ENCODE measurements at places on chromosomes 6 and 20.
A peak's percentile ranks its signal among the peaks of the same experiment; 100 is the strongest.

DNA sequence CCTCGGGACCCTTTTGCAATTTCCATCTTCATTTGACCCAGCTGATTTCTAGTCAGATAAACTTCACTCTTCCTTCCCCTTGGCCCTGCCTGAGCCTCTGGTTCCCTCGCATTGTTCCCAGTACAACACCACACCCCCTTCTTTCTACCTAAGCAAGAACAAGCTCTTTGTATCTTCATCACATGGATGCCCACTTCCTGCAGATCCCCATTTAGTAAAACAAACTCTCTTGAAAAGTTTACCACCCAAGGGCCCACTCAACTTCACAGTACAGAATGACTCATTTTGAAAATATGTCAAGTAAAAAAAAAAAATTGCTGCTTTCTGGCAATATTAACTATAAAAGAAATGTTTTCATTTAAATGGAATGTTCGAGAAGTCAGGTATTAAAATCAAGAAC lies 5.2 kb downstream of the FAXC start:
- no peak for DNase-seq

DNA sequence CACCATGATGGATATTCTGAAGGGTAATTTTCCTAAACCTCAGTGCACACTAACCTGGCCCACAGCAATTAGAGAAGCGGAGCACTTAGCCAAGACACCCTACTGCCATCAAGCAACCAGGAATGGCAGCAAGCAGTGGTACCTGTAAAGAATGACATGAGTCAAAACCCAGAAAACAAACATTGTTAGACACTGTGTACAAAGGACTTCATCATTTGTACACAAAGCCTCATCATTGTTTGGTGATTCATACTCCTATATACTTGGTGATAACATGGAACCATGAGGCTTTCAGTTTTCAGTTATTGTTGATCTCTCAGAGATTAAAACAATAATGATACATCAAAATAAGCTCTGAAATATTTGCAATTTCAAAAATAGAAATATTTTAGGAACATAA lies 74.6 kb downstream of the MLIP start:
- DNase-seq, result no peak

DNA sequence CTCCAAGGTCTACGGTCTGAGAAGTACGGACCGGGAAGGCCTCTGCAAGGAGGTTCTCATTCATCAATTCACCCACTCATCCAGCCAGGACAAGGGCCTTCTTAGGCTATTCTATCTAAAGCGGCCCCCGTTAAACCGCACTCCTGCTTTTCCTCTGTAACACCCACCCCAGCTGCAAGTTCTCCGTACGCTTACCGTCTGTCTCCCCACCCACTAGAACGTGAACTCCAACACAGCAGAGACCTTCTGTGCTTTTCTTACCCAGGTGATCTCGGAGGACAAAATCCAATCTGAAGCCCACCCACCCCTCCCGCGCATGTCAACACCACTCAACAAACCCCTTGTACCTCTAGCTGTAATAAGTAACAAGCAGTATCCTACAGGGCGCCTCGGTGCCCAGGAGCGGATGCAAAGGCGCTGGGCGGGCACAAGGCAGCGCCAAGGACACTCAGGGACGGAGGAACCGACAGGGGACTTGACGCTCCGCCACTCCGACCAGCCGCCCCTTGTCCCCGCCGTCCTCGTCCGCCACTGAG lies 351 bp downstream of the AURKA start:
- no peak for DNase-seq

GRCh38 chr6:126107475-126108166 lies 121.3 kb downstream of the TRMT11 start:
- DNase-seq, result no peak

DNA sequence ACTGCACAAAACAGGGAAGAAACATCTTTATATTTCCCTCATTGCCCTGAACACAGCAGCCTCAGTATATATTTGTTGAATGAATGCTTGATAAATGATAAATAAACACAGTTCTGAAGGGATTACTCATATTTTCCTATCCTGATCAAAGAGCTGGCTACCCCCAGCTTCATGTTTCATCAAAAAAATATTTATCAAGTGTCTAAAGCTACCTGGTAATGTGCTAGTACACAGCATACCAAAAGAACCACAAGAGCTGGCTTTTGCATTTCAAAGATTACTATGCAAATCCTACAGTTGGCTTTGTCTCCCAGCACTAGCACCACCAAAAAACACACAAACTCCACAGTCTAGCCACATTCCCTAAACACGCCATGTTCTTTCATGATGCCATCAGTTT lies 130.0 kb downstream of the BTBD9 start:
- DNase-seq, result no peak

- DNase-seq, result no peak
Measured at GRCh38 chr6:116208056-116208785, 45.7 kb downstream of the TSPYL4 start.

- DNase-seq, result no peak
Measured at GRCh38 chr6:11754625-11755271, 23.9 kb downstream of the ADTRP start.

DNA sequence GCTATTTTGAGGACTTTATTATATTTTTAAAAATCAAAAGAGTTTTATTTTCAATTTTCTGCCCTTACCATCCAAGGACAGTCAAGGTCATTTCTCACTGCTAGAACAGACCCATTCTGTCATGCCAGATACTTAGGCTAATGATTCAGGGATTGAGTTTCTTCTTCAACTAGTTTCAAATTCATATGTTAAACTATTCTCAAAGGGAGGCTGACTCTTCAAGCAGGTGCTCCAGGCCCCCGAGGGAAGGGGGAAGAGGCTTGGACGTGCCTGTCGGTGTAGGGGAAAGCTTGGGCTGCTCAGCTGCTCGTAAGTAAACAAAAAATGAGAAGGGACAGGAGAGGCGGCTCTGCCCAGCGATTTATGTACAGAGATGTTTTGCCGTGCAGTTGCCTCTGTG lies 69.4 kb upstream of the MYLIP start:
- no peak for DNase-seq

DNA sequence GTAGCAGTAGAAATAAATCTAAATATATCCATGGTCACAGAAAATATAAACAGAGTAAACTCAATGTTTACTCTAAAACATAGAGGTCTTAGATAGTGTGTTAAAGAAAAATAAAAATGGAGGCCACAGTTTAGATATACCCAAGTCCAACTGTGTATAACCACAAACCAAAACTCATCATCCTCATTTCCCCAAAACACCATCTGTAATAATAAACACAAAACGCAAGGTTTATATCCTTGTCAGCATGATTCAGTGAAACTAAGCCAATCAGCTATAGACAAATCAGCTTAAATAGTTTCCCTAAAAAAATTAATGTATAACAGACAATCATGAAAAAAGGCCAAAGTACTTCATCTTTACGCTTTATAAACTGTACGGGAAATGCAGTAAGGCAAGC lies 2.7 kb upstream of the HACE1 start:
- no peak for DNase-seq

DNA sequence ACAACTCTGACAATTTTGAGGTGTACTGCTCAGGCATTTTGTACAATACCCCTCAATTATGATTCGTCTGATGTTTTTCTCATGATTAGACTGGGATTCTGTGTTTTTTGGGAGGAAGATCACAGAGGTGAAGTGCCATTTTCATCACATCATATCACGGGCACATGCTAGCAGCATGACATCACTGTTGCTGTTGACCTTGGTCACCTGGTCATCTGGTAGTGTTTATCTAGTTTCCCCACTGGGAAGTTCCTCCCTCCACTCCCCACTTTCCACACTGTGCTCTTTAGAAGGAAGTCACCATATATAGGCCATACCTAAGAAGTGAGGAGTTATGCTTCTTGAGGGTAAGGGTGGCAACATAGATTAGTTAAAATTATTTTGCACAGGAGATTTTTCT lies 20.8 kb downstream of the GCM2 start:
- no peak for DNase-seq

GRCh38 chr20:21004386-21005076 lies 101.6 kb downstream of the LINC00237 start:
- DNase-seq, result no peak

DNA sequence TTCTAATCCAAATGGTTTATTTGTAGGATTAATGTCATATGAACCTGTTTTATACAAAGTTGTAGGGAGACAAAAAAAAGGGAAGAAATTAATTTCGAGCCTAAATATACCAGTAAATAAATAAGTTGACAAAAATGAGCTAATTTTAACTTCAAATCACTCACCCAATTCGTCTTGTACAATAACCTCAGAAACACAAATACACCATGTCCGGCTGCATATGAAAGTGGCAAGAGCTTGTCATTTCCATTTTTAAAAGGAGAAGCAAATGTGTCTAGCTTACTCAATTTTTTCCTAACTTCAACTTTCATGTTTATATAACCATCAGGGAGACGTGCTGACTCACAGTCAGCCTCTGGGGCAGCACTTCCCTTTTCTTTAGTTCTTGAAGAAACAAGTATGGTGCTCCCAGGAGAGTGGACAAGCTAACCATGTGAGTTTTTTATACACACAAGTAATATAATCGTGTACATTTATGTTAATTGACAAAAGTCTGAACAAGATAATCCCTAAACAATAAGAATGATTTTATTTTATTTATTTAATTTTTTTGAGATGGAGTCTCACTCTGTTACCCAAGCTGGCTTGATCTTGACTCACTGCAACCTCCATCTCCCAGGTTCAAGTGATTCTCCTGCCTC lies 55.5 kb upstream of the SGK1 start:
- peak; percentile 18 for DNase-seq

- no peak for DNase-seq
Measured at GRCh38 chr6:30102414-30102969, 10.4 kb downstream of the TRIM31 start.

DNA sequence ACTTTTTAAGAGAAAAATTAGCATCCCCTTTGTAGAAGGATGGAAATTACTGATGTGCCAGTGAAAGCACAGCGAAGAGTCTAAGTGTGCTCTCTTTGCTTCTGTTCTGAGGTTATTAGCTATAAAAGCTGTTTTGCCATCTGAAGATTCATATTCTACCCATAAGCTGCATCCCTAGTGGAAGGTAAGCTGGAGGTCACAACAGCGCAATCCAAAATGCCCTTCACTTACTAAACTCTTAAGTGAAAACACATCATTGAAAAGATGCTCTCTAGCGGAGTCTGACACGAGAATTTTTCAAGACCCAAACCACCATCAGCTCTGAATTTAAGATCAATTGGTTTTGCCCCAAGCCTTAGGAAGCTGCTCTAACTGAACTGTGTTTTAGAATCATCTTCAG lies 113.5 kb downstream of the ZMYND8 start:
- DNase-seq, result no peak

DNA sequence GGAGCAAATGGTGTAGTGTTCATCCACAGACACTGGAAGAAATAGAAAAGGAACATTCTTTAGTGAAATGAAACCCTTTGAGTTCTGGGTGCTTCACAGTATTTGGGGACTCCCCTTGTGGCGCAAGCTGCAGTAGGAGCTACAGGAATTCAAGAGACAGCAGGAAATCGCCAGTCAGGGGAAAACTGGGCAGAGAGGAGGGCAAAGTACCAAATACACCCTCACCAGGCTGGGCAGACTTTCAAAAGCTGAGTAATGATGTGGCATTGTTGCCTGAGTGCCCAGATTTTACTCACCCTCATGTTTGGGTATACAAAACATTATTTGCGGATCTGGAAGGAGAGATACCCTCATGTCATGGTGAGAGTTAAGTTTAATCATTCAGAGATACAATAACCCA lies 97.9 kb downstream of the SOD2 start:
- no peak for DNase-seq

DNA sequence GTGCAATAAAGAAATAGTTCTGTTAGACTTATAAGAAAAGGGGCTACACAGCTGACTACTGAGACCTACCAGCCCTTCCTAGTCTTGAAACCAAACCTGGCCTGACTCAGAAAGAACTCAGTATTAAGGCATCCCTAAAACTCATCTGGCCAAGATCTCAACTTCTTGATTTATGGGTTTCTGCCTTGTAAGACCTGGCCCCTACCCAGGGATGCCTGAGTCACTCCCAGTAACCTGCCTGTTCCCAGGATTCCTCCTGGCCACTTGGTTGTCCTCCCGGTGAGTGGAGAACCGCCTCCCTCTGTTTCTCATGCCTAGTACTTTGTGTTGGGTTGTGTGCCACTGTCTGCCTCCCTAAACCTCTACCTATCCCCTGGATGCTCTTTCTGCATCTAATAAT lies 189.4 kb upstream of the PREP start:
- DNase-seq, result no peak

GRCh38 chr6:45691426-45691825 lies 313.7 kb upstream of the SUPT3H start:
- DNase-seq, result no peak

GRCh38 chr6:75850026-75850833 lies 101.2 kb downstream of the MYO6 start:
- no peak for DNase-seq

DNA sequence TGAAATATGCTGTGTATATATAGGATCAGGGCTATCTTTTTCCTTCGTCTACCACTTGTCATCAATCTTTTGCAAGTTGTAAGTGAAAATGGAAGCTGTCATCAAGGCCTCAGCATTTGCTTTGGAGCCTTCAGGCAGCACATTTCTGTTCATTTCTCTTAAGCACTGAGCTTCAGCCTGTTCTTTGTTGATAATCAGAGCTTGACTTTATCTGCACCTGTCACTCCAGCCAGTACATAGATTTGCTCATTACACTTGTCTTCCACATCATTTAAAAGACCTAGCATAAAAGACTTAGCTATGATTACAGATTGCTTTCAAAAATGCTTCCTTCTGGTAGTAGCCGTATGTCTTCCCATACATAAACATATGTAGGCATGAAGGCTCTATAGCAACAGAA lies 189.8 kb upstream of the GRIK2 start:
- DNase-seq, result no peak

- no peak for DNase-seq
Measured at GRCh38 chr20:57458400-57459160, 66.4 kb downstream of the CTCFL start.

DNA sequence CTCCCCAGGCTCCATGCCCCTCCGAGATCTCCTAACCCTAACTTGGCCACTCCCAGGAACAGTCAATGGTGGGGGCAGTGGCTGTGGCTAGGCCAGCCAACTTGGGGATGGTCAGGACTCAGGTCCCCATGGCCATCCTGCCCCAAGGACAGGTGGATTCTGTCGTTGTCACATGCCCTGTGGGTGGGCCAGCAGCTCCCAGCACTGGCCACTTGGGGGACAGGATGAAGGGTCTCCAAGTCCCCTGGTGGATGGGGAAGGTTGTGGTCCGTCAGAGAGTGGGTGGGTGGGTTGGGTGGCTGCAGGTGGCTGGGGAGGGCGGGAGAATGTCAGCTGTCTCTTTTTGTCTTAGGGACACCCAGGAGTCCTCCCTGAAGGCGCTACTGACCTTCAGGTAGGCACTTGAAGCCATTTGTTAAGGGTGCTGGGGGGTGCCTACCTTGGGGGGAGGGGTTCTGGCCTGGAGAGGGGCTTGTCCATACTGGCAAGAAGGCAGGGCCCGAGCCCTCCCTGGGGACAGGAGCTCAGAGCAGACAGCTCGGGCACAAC lies 5.5 kb downstream of the COL9A3 start:
- no peak for DNase-seq

DNA sequence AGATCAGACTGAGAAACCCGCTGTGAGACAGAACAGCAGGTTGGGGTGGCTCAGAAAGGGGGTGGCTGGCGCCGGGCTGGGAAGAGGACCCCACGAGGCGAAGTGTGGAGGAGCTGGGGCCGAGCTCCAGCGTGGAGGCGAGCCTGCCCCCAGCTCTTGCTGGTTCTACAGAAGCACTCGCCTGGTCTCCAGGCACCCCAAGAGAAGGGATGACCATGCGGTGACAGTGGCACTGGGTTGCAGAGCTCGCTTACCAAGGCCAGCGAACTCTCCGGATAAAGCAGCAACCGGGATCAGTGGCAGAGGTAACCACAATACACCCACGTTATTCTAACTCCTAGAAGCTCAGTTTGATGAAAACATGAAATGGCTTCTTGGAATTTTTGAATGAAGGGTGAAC lies 26.5 kb downstream of the THBS2 start:
- DNase-seq, result no peak

GRCh38 chr6:18387061-18387721 lies at the start of gene RNF144B:
RNF144B (plus strand) TSS chr6:18387350; CDS start chr6:18399535, 12,185 bp downstream.
- peak; percentile 67 for DNase-seq

Data from CD4-positive, alpha-beta T cell treated with Interleukin-2 at 100 ng/mL for 4 hours (primary cell).